ENCODE measurements at places on chromosomes 1 and 21.
A peak's percentile ranks its signal among the peaks of the same experiment; 100 is the strongest.

DNA sequence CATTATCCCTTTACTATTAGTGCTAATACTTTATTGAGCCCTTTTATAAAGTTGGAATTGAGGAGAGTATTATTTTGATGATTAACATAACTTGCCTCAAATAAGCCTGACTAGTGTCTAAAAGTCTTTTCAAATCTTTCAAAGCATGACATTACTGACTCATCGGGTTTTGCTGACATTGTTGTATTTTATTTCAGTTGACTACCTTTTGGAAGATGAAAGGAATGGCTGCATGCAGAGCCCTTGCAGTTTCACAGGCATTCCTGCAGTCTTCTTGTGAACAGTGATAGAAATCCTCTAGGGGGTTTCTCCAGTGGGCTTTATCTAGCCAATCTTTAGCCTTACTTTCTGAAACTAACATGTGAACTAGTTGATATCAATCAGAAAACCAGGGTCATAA lies 43.0 kb upstream of the TMEM61 start:
- no peak for DNase-seq

- no peak for DNase-seq
These were observed 31.5 kb upstream of the DNASE2B start for GRCh38 chr1:84366786-84367185.

DNA sequence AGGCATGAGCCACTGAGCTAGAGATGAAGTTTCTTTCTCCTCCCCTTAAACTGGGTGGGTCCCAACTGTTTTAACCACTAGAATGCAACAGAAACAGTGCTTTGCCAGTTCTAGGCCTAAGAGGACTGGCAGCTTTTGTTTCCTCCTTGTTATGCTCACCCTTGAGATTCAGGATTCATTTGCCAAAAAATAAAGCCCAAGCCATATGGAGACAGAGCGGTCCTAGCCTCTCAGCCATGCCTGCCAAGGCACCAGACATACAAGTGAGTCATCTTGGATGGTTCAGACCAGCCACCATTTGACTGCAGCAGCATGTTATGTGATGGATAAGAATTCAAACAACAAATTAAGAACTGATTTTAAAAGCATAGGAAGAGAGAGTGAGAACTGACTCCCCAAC lies 38.1 kb upstream of the STUM start:
- no peak for DNase-seq

GRCh38 chr21:44444286-44444931 lies 10.9 kb upstream of the LRRC3 start:
- no peak for DNase-seq

- DNase-seq, result no peak
These were observed 1.9 kb downstream of the PABPC4 start for GRCh38 chr1:39574646-39575045.

DNA sequence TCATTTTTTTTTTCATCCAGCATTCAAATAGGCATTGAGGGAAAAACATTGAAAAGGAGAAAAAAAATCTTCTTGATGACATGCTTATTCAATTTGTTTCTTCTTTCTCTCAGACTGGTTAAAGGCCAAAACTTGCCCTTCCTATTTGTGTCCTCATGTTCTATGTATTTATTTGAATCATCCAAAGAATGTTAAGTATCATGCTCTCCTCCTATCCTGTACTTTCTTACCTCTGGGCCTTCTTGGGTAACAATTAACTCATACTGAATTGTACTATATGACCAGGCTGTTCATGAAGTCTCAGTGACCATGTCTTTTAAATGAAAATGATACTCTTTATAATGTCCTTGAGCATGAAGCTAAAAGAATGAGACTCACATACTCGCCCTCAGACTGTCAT lies 36.5 kb upstream of the DENND1B start:
- DNase-seq, result no peak

DNA sequence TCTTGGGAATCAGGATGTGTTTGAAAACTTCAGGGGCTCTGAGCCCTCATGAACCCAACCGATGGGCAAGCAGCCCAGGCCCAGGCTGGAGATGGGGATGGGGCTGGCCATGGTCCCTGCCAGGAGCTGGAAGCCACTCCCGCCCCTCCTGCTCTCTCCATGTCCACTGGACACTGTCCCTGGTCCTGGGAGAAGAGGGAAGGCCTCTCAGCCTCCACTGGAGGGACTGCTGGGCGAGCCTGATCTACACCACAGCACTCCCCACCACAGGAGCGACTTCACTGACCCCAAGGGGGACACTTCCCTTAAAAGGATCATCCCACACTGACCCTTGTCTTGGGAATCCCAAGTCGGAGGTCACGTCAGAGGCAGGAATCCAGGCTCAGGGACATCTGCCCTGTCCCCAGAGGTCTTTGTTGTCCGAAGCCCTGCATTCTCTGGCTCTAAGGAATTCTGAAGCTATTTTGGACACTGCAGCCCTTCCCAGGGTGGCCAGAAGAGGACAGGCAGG lies 16.9 kb upstream of the COL18A1 start:
- DNase-seq, result no peak

- no peak for DNase-seq
These were observed 28.1 kb upstream of the KDM4A start for GRCh38 chr1:43621861-43622260.

- peak; percentile 56 for DNase-seq
These were observed 19.8 kb upstream of the HSPG2 start for GRCh38 chr1:21956720-21957552.

DNA sequence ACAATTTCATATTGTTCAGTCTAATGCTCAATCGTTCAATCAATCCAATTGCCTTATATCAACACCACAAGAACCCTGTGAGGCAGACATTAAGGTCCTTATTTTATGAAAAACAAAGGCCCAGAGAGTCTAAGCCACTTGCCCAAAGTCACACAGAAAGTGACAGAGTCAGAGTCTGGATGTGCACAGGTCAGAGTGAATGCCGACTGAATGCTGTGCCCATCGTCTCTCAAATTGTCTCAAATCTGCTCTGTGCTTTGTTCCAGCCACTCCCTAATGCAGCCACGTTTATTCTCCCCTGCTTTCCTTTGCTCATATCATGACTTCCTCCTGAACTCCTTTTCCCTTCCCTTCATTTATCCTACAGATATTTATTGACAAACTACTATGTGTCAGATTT lies 558.3 kb downstream of the MATN1 start:
- DNase-seq, result no peak

DNA sequence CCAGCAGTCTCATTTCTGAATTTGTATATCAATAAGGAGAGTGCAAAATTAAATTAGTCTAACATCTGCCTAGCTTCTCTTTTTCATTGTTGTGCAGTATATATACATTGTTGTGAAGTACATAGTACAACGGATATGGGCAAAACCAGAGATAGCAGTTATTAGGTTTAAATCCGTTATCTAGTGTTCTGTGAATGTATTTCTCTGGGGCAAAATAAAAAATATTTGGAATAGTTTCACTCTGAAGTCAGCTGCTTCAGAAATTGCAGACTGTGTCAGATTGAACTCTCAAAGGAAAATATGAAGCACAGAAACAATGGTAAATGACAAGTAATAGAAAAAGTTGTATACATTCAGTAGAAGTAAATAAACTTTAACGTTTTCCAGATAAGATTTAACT lies 836.5 kb upstream of the CXADR start:
- no peak for DNase-seq

DNA sequence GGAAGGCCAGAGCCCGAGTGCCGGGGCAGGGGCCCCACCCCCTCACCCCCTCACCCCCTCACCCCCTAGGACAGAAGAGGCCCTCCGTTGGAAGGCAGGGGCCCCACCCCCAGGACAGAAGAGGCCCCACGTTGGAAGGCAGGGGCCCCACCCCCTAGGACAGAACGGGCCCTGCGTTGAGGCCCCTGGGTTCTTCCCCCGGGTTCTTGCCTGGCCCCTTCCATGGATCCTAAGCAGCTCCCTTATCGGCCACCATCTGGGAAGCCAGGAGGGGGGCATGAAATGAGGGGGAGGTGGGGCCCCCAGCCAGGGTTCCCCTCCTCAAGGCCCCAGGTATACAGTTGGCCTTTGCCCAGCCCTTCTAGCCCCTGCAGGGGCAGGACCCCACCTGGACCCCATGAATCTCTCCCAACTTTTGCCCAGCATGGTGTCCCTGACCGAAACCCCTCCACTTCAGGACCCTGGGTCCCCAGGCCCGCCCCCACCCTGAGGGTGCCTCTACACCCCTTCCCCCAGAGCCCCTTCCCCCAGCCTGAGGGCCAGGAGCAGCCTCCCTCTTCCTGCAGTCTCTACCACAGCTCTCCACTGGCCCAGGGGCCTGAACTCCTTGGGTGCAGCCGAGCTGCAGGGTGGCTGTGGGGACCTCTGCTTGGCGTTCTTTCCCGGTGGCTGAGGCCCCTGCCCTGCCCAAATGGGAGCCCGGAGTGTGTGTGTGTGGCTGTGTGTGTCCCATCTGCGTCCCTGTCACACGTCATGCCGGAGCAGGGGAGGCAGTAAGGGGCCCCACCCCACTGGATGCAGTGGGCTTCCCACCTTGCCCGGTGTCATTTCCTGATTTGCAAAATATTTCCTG lies 4.3 kb upstream of the VWA1 start:
- DNase-seq, result no peak

Measured in GDM1 (cell line).